SJCRH30 (cell line): ENCODE measurements at places on chromosomes 2 and 18.

GRCh38 chr2:127039387-127040031 is 67.4 kb downstream of the BIN1 start:
- DNase-seq, result no peak

- DNase-seq, result no peak
These were observed 446.6 kb upstream of the LRATD1 start for GRCh38 chr2:14185906-14186305.

GRCh38 chr2:84894758-84895520 is 10.5 kb upstream of the TMSB10 start:
- DNase-seq, result peak; percentile 77

GRCh38 chr2:157176602-157177001 is 80.9 kb upstream of the GALNT5 start:
- DNase-seq, result no peak

GRCh38 chr2:165895974-165896373 is 57.6 kb downstream of the TTC21B start:
- DNase-seq, result no peak

DNA sequence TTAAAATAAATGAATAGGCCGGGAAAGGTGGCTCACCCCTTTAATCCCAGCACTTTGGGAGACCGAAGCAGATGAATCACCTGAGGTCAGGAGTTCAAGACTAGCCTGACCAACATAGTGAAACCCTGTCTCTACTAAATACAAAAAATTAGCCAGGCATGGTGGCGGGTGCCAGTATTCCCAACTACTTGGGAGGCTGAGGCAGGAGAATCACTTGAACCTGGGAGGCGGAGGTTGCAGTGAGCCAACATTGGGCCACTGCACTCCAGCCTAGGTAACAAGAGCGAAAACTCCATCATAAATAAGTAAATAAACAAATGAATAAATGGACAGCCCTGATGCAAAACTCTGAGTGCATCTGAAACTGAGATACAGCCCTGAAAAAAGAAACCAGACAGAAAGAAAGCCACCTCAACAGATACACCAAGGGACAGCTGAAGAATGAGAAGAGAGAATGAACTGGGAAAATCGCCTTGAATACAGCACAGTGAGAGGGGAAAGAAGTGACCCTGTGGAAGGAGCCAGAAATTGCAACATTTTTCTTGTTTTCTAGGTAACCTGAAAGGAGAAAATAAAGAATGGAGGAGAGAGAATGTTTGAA is 64.4 kb downstream of the TRABD2A start:
- no peak for DNase-seq

DNA sequence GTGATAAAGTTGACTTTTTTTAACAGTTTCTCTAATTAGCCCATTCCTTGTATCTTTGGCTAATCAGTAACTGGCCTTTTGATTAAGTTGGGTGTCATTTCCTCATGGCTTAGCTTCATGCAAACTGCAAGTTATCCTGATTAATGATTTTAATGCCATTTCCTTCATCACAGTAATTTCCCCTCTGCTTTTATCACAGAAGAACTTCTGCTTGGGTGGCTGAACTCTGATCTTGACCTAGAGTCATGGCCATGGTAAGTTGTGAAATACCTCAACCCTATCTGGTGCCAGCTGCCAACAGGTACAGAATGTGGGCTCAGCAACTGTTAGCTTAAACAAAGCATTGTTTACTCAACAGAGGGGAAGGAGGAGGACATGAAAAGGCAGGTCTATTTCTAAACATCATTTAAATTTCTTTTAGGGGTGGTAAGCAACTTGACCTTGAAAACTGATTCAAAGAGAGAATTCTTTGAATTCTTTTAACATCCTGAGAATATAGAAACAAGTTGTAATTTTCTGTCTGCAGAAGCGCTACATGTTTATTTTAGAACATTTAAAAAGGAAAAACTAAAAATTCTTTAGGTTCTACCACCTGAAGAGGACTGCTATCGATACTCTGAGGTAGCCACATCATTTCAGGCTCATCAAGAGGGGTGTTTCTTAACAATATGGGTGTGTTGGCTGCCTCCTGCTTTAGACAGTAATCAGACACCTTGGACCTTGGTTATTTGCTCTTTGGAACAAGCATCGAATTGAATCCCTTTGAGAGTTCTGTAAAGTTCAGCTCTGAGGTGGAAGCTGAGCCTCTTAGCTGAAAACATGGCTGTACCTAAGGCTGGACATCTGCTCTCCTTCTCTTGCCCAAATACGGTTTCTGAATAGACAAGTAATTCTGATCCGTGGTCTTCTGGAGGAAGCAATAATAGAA is 39.7 kb downstream of the ANXA4 start:
- DNase-seq, result no peak

DNA sequence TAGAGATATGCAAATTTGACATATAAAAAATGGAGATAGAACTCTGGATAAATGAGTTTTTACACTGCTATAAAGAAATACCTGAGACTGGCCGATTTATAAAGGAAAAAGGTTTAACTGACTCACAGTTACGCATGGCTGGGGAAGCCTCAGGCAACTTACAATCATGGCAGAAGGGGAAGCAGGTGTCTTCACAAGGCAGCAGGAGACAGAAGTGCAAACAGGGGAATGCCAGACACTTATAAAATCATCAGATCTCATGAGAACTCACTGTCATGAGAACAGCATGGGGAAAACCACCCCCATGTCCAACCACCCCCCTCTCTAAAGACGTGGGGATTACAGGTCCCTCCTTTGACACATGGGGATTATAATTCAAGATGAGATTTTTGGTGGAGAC is 1540.2 kb upstream of the SLC39A10 start:
- no peak for DNase-seq

DNA sequence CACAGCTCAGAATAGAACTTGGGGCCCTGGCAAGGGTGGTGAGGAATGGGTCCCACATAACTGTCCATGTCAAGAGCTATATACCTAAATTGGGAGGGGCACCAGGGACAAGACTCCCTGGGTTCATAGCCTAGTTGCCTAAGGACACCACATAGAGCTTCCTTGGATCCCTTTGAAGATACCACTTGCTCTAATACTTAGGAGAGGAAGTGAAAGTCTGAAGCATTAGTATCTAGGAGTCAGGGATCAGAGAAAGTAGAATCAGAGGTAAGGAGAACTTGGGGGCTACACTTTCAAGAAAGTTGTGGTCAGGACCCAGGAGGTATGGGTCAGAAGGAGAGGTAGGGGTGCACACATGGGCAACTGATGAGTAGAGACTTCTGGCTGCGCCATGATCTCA is 318.2 kb upstream of the SLC39A10 start:
- no peak for DNase-seq

DNA sequence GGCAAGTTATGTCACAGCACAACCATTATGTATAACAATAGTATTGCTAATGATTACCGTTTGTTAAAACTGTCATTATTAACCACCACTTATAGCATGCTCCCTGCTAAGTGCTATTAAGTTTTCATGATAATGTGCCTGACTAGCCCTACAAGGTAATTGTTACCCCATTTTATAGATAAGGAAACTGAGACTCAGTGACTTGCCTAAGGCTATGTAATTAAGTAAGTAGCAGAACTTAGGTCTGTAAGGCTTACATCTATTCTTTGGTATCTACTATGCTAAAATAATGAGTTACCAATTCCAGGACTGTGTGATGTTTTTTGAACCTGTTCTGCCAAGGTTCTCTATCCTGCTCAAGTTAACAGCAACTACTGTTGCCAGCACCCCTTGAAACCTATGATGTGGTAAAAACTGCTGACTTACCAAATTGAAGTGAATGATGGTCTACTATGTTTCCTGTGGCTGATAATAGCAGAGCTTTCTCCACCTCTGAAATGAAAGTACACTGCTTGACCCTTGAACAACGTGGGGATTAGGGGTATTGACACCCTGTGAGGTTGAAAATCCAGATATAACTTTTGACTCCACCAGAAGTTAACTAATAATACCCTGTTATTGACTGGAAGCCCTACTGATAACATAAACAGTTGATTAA is 18.2 kb downstream of the ACVR2A start:
- DNase-seq, result no peak

DNA sequence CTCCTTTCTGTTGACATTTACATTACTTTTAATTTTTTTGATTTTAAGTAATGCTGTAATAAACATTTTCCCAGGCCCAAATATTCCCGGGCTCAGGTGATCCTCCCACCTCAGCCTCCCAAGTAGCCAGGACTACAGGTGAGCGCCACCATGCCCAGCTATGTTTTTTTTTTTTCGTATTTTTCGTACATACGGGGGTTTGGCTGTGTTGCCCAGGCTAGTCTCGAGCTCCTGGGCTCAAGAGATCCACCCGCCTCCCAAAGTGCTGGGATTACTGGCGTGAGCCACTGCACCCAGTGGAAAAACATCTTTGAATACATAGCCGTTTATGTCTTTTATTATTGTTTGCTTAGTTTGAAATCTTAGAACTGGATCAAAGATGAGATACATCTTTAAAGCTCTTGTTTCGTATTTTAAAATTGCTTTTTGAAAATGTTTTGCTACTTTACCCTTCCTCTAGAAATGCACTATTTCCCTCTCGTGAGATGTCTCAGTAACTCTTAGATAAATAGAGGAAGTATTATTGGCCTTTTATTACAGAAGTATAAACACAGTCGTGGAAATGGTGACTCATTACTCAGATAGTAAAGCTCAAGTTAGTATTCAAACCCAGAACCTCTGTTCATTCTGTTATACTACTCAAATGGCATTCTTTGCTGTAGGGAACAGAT is 2.4 kb downstream of the SMCHD1 start:
- no peak for DNase-seq

GRCh38 chr2:159832858-159833257 is 34.9 kb upstream of the CD302 start:
- no peak for DNase-seq

- DNase-seq, result no peak
These were observed 132.7 kb downstream of the PTGR3 start for GRCh38 chr18:75076286-75076685.

GRCh38 chr2:226190479-226191252 is 609.0 kb downstream of the IRS1 start:
- DNase-seq, result peak; percentile 95

- no peak for DNase-seq
These were observed 112.9 kb upstream of the CD302 start for GRCh38 chr2:159910951-159911350.

GRCh38 chr18:11324510-11324909 is 175.1 kb upstream of the PIEZO2 start:
- no peak for DNase-seq
